ENCODE measurements at places on chromosomes 16 and 17.

- DNase-seq: no peak
Observed at GRCh38 chr16:9050102-9050830, 41.2 kb upstream of the HAPSTR1 start.

- DNase-seq: no peak
Observed at GRCh38 chr16:83843657-83844056, 35.9 kb downstream of the HSBP1 start.

DNA sequence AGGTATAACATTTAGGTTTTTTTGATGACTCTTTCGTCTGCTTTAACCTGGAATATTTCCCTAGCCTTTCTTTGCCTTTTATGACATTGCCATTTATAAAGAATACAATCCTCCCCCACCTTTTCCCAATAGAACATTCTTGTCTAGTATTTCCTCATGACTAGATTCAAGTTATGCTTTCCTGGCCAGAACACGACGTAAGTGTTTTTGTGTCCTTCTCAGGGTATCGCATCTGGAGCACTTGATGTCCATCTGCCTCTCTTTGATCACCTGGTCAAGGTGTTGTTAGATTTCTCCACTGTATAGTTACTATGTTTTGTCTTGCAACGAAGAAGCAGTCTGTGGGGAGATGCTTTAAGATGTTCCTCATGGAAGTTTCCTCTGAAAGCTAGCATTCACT, 87.4 kb downstream of the MSI2 start:
- DNase-seq: no peak

DNA sequence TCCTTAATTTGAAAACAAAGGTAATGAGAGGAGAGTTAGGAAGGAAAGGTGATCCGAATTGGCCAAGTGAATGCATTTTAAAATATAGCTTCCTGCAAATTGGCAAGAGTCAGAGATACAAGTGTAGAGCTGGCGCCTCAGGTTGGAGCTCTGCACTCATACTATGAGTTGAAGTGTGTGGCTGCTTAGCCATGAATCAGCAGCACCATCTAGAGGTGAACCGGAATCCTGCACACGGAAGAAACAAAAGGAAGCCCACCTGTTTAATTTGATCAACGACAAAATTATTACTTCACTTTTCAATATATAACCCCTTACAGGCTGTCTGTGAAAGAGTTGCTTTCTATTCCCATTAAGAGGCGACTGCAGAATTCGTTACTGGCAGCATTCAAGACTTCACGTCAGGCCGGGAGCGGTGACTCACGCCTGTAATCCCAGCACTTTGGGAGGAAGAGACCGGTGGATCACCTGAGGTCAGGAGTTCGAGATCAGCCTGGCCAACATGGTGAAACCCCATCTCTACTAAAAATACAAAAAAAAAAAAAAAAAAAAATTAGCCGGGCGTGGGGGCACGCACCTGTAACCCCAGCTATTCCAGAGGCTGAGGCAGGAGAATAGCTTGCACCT, 1253.7 kb upstream of the CDH8 start:
- DNase-seq: peak; percentile 25

DNA sequence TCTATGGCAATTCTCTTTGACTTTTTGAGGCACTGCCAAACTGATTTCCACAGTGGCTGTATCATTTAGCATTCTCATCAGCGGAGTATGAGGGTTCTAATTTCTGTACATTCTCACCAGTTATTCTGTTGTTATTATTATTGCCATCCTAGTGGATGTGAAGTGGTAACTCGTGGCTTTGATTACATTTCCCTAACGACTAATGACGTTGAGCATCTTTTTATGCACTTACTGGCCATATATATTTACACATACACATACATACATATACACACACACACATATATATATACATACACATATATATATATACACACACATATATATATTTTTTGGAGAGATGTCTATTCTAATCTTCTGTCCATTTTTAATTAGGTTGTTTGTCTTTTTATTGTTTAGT, 3.7 kb upstream of the MLYCD start:
- DNase-seq: no peak

- DNase-seq: no peak
Observed at GRCh38 chr16:70341600-70341999, 5.1 kb upstream of the DDX19A start.

- DNase-seq: no peak
Observed at GRCh38 chr16:75323198-75323597, 71.8 kb upstream of the BCAR1 start.

GRCh38 chr17:43341715-43342588, 56.8 kb upstream of the ARL4D start:
- peak; percentile 65 for DNase-seq

- DNase-seq: no peak
Observed at GRCh38 chr17:66671156-66671555, 163.8 kb upstream of the CACNG5 start.

DNA sequence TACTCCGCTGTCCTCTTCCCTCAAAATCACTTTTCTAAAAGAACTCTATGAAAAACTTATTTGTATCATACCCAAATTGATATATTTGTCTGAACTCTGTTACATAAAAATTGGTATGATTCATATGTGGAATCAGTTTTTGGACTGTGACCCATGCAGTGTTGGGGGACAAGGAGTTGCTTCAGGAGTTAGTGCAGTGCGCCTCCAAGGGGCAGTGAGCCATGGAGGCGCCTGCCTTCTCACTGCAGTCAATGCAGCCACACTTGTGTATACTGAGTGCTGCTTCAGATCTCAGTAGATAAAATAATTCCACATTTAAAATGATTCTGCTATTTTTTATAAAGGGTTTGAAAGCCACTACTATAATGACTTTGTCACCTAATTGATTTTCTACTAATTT, 32.5 kb downstream of the DGKE start:
- DNase-seq: no peak

DNA sequence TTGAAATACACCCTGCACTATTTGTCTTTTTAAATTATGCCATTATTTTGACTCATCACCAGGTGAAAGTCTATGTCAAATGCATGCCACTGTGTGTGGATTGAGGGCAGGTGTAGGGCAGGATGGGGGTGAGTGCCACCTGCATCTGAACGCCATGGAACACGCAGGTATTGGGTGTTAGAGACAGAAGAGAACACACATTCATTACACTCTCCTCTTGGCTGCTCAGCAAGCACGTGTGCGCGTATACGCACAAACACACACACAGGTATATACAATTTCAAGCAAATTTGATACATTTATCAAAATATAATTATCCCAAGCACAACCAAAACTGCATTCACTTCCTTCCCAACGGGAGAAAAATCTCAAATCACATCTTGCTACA, 268.9 kb downstream of the NTN1 start:
- DNase-seq: no peak

DNA sequence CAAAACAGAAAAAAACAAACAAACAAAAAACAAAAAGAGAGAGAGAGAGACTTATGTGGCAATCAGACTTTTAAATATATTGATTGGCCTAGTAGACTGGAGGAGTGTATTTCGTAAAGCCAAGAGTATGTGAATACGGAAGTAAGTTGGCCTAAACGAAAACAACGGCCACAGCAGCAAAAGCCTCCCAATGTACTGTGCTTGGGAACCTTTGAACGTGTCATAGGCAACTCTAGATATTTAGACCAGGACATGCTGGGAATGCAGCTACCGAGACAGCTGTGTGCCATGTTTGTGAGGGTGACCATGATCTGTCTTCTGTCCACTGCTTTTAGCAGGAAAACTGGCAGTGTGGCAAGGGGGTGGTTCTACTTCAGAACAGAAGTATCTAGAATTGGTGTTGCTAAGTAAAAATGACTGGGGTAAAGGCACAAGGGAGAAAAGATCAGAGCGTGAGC, 7.4 kb downstream of the MAF start:
- DNase-seq: no peak

DNA sequence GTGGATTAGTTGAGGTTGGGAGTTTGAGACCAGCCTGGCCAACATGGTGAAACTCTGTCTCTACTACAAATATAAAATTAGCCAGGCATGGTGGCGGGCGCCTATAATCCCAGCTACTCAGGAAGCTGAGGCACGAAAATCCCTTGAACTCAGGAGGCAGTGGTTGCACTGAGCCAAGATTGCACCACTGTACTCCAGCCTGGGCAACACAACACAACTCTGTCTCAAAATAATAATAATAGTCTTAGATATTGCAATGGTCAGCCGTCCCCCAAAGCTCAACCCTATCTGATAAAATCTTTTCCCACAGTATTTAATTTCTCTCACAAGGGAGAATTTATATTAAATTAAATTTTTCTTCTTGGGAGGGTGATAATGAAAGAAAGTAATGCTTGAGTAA, 169.6 kb downstream of the XYLT1 start:
- no peak for DNase-seq

DNA sequence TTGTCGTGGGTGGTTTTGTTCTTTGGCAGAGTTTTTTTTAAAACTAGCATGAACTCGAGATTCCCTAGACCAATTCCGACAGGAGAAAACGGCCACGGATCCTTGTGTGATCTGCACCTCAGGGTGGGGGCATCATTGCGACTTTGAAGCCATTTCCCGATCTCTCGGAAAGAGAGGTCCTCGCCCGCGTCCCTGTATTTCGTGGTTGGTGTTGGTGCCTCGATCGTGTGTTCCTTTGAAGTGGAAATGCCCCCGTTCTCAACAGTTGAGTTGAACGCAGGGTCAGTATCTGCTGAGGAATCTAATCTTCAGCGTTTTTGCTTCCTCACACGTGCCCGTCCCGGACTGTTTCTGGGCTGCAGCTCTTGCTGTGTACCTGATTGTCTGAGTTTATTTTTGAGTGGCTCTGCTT, 1.1 kb downstream of the CRAMP1 start:
- DNase-seq: no peak

GRCh38 chr16:62068747-62069146, 32.5 kb upstream of the CDH8 start:
- no peak for DNase-seq

- DNase-seq: no peak
Observed at GRCh38 chr17:16878606-16879005, 93.3 kb downstream of the TNFRSF13B start.

DNA sequence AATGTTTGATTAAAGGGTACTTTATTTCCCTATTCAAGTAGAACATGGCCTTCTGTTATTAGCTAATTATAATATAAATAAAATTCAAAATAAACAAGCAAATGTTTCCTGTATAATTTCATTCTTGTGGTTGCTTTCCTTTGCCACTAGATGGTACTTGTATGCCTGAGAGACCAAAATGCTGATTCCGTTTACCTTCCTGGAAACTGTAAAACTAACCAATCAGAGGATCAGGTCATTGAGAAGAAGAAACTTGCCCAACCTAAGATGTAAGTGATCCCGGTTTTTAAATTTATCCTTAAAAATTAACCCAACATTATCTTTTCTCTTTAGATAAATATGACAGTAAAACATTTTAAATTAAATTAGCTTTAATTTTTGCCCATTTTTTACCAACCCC, 8.1 kb upstream of the ABCA5 start:
- DNase-seq: no peak

DNA sequence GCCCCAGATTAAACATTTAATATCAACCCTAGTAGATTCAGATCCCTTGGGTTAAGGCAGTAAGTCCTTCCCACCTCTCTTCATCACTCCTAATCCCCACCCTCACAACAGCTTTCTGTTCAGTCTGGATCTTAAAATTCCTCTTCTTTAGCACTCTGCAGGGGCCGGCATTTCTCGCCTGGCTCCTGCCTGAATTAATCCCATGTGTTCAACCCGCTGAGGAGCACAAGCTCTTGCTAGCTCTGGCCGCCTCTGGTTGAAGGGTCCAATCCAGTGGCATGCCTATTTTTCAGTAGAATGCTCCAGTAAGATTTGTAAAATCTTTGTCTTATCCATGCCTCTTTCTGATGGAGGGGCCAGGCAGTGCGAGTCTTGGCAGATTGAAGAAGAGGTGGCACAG, 59.2 kb downstream of the CYB5B start:
- DNase-seq: no peak
